ENCODE measurements at places on chromosomes 12 and 14.

- no peak for DNase-seq
These were observed 76.9 kb downstream of the ATF7IP start for GRCh38 chr12:14442221-14442881.

GRCh38 chr12:98399532-98399931, 115.9 kb upstream of the TMPO start:
- DNase-seq, result peak; percentile 79

DNA sequence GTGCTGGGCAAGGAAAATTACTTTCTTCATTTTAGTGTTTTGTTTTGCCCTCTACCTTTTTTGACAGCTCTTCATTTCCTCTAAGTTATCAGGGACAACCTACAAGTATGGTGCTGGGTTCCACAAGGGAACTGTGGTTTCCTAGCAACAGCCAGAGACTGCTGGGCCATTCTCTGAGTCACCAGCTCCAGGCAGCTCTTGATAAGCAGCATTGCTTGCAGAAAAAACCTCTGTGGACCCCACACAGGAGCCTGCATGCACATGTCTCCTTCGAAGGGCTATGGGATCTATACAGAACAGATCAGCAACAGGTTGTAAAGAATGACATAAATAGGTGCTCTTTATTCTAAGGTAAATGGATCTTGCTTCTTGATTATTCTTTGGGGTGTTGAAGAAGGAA, 81.0 kb upstream of the CCDC196 start:
- peak; percentile 15 for DNase-seq

DNA sequence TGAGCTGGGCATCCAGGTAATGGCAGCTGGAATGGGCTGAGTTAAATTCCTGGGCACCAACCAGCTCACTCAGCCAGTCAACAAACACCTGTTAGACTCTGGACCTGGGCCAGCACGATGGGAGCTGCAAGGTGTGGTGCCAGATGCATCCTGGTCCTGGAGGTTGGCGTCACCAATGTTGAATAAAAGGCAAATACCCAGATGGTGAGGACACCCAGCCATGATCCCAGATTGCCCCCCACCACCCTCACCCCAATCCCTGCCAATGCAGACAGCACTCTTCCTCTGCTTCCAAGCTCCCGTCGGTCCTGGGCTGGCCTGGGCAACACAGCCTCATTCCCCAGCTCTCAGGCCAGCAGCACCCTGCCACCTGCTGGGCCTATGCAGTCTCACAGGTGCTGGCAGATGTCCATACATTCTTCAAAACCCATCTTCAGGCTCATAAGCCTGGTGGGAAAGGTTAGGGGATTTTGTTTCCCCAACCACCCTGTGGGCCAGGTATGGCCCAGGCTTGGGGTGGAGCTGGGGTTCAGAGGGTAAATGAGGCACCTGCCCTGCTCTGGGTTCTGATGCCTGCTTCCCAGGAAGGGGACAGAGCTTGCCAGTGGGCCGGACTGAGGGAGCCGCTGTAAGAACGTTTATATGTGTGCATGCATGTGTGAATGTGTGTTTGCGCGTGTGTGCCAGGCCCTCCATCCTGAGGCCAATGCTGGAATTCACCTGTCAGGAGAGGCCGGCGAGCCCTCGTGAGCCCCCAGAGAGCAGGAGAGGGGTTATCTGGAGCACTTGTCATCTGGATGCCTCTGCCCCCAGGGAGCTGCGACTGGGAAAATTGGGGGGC, 58.0 kb downstream of the LGMN start:
- DNase-seq, result peak; percentile 58

DNA sequence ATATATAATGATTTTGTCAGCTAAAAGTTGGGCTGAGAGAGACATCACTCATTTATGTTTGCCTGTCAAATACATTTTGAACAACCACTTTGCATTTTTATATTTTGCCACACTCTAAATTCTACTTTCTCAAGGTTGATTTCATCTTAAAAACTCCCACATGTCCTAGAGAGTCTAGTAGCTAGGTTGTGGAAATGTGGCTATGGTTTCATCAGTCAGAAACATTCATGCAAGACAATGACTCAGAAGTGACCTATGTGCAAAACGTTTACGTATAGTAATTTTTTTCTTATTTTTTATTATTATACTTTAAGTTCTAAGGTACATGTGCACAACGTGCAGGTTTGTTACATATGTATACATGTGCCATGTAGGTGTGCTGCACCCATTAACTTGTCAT, 27.4 kb upstream of the PRKD1 start:
- peak; percentile 26 for DNase-seq

DNA sequence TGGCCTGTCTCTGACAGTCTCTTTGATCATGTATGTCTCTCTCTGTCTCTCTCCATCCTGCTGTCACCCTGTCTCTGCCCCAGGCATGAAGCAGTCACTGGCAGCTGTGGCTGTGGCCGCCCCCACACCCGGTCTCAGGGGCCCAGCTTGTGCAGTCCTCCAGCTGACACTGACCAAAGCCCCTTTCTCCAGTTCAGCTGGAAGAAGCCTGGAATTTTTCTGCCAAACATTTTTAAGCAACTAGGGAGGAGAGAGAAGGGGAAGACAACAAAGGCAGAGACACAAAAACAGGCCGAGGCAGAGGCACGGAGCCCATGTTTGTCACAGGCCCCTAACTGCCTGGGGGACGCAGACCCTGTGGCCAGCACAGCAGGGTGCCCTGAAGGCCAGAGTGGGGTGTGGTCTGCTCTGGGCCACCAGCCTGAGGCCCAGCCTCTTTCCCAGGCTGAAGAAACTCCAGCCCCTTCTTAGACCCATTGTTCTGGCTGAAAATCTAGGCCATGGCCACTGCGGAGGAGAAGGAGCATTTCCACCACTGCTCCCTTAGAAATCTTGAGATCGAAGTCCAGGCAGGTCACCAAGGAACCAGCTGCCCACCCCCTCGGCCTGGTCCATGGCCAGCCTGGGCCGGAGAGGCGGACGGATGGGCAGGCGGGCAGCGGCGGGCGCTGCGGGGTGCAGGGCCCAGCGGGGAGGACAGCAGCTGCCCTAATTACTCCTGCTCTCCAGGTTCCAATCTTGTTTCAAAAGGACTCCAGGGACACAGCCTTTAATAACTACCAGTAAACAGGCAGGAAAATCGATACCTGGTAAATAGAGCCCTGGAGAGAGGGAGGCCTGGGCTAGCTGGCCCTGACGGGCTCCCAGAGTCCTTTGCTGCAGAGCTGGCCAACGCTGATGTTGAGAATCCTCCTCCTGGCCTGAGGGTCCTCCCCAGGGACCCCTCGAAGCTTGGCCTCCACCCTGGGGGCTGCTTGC, 14.9 kb downstream of the DTX1 start:
- no peak for DNase-seq

DNA sequence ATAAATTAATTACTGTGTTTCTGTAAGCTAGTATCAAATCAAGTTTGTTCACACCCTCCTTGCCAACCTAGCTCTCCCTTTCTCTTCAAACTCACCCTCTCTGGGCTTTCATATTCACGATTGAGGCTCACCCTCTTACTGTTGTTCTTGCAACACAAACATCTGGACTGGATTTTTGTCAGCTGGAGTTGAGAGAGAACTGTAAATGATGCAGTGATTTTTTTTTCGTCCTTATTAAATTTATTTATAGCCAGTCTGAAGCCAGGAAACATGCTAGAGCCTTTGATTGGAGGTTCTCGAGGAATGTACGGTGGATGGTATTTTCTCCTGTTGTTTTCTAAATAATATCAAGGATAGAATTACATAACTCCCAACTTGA, 485.1 kb downstream of the ZFP36L1 start:
- no peak for DNase-seq

GRCh38 chr14:54440476-54440872, 700 bp downstream of the CNIH1 start:
- DNase-seq, result peak; percentile 8
